Naive thymus-derived CD8-positive, alpha-beta T cell (primary cell): ENCODE measurements at places on chromosomes 2 and 18.
A peak's percentile ranks its signal among the peaks of the same experiment; 100 is the strongest.

- DNase-seq, result no peak
- no peak overlapping the region for H3K27ac ChIP-seq
- no peaks in the 10 kb centered on the region for H3K4me1 ChIP-seq
- no peak overlapping the region for H3K4me3 ChIP-seq
- no peaks in the 10 kb centered on the region for H3K36me3 ChIP-seq
These were observed 70.0 kb downstream of the FIGN start for GRCh38 chr2:163665817-163666216.

- H3K27ac ChIP-seq, result no peak overlapping the region
- no peaks in the 10 kb centered on the region for H3K4me1 ChIP-seq
- DNase-seq, result no peak
- no peaks in the 10 kb centered on the region for H3K27me3 ChIP-seq
- no peaks in the 10 kb centered on the region for H3K36me3 ChIP-seq
- H3K4me3 ChIP-seq, result no peak overlapping the region
These were observed 556.9 kb upstream of the SETBP1 start for GRCh38 chr18:44123743-44124142.

- H3K27ac ChIP-seq, result no peak overlapping the region
- no peaks in the 10 kb centered on the region for H3K36me3 ChIP-seq
- H3K27me3 ChIP-seq, result no peaks in the 10 kb centered on the region
- peaks cover 50% of the 10 kb centered on the region for H3K4me1 ChIP-seq
These were observed 10.9 kb downstream of the SH3RF3 start for GRCh38 chr2:109139865-109140396.

DNA sequence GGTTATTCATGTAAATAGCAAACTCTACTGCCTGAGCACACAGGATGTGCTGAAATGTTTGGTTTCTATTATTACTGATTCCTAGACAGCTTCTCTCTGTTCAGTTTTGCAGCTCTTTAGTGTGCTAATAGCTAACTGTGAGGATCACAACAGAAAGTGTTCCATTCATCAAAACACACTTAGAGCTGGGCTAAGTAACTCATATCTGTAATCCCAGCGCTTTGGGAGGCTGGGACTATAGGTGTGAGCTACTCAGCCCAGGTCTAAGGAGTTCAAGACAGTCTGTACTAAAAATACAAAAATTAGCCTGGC, 63.2 kb downstream of the MOGAT1 start:
- H3K4me3 ChIP-seq, result no peak overlapping the region
- H3K27me3 ChIP-seq, result peaks cover 13% of the 10 kb centered on the region
- no peak overlapping the region for H3K27ac ChIP-seq
- H3K4me1 ChIP-seq, result no peaks in the 10 kb centered on the region
- no peak for DNase-seq

DNA sequence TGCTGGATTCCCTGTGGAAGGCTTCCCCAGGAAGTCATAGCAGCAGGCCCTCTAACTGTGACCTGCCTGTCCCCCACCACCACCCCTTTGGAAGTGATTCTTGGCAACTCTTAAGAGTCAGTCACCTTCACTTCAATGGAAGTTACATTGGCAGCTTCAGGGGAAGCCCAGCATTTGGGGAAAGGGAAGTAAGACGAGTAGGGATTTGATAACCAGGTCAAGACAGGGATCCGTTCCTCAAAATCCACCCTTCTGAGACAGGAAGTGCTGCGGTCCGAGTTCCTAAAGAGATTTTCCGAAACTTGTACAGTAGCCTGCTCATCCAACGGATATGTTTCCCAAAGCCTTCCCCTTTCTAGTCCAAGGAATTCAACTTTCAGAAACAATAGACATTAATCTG, 54.2 kb downstream of the MRPL35 start:
- no peak overlapping the region for H3K27ac ChIP-seq
- no peaks in the 10 kb centered on the region for H3K36me3 ChIP-seq
- no peak for DNase-seq
- no peaks in the 10 kb centered on the region for H3K4me1 ChIP-seq

GRCh38 chr2:169160926-169161481, 91.6 kb downstream of the DHRS9 start:
- H3K4me3 ChIP-seq, result no peak overlapping the region
- peaks cover 6% of the 10 kb centered on the region for H3K27me3 ChIP-seq
- peaks cover under 1% of the 10 kb centered on the region for H3K36me3 ChIP-seq
- no peaks in the 10 kb centered on the region for H3K4me1 ChIP-seq
- no peak overlapping the region for H3K27ac ChIP-seq

GRCh38 chr2:113977660-113978523, 88.0 kb downstream of the ACTR3 start:
- peaks cover 6% of the 10 kb centered on the region for H3K4me1 ChIP-seq
- H3K27ac ChIP-seq, result peak overlapping the region; percentile 23
- no peak overlapping the region for H3K4me3 ChIP-seq
- peaks cover 3% of the 10 kb centered on the region for H3K36me3 ChIP-seq
- H3K27me3 ChIP-seq, result no peaks in the 10 kb centered on the region

DNA sequence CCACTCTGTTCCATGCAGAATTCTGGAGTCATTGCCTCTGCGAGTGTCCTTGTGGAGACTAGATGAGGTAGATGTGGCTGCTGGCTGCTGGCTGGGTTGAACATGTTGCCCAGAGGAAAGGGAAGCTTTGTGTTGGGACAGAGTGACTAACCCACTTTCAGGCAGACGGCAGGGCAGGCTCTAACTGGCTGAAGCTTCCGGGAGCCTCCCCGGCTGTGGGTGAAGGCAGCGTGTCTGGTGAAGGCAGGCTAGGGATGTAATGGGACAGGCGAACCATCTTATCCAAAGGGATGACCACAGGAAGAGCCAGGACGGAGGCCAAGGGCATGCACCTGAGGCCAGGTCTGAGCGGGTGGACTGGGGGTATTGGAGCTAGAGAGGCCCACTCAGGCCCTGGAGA, 16.0 kb downstream of the ASPRV1 start:
- H3K27ac ChIP-seq, result peak overlapping the region; percentile 69
- peak overlapping the region; percentile 7 for H3K4me3 ChIP-seq
- H3K36me3 ChIP-seq, result peaks cover 29% of the 10 kb centered on the region

GRCh38 chr2:108446703-108447102, 2.3 kb upstream of the GCC2 start:
- no peaks in the 10 kb centered on the region for H3K36me3 ChIP-seq
- DNase-seq, result no peak
- no peaks in the 10 kb centered on the region for H3K27me3 ChIP-seq
- no peak overlapping the region for H3K27ac ChIP-seq
- no peak overlapping the region for H3K4me3 ChIP-seq
- H3K4me1 ChIP-seq, result peaks cover 35% of the 10 kb centered on the region

GRCh38 chr18:48006415-48007175, 76.1 kb upstream of the SMAD2 start:
- no peak for DNase-seq
- peaks cover 17% of the 10 kb centered on the region for H3K27me3 ChIP-seq
- H3K4me3 ChIP-seq, result peak overlapping the region; percentile 56
- H3K36me3 ChIP-seq, result no peaks in the 10 kb centered on the region
- no peak overlapping the region for H3K27ac ChIP-seq

DNA sequence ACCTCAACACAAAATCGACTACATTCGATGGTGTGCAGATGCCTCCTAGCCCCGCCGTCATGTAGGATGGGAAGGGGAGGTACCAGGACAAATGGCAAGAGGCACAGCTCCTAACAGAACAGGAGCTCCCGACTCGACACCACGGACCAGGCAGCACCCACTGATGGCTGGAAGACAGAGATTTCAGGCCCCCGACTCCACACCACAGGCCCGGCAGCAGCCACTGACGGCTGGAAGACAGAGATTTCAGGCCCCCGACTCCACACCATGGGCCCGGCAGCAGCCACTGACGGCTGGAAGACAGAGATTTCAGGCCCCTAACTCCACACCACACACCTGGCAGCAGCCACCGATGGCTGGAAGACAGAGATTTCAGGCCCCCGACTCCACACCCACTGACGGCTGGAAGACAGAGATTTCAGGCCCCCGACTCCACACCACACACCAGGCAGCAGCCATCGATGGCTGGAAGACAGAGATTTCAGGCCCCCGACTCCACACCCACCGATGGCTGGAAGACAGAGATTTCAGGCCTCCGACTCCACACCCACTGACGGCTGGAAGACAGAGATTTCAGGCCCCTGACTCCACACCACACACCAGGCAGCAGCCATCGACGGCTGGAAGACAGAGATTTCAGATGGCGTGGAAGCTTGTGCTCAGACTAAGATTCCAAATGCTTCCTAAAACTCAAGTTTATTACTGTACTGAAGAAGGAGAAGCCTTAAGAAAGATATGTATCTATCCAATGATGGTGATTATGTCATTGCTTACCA, 135.5 kb downstream of the EIPR1 start:
- peaks cover 13% of the 10 kb centered on the region for H3K4me1 ChIP-seq
- no peak overlapping the region for H3K27ac ChIP-seq
- H3K27me3 ChIP-seq, result no peaks in the 10 kb centered on the region
- H3K36me3 ChIP-seq, result peaks cover 2% of the 10 kb centered on the region

GRCh38 chr18:50338122-50338521, 36.7 kb upstream of the SKA1 start:
- no peak overlapping the region for H3K27ac ChIP-seq
- no peaks in the 10 kb centered on the region for H3K36me3 ChIP-seq
- no peak overlapping the region for H3K4me3 ChIP-seq
- no peaks in the 10 kb centered on the region for H3K27me3 ChIP-seq

DNA sequence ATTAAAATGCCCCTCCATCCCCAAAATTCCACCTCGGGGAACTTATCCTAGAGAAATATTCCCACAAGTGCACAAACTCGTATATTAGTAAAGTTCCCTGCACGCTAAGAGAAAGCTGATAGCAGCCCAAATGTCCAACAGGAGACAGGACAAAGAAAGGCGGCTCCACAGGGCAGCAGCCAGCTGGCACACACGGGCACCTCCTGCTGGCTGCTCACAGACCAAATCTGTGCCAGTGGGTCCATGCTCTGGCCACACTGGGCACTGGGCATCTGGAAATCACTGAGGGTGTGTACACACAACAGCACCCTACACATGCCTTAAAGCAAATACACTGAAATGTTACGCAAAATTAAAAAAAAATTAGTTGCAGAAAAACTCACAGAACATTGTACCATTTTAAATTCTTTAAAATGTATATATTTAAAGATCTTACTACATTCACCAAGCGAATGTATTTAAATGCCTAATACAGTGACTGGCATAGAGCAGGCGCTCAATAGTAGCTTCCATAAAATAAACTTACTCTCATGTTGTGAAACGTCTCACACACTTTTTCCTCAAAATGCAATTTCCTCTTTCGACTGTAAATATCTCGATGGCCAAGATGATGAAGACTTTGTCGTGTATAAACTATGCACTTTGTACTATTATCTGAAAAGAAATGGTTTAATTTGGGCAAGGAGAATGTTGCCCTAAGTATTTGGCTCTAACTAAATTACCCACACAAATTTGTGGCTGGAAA, 19.4 kb downstream of the ZNF516 start:
- no peak overlapping the region for H3K4me3 ChIP-seq
- H3K27me3 ChIP-seq, result no peaks in the 10 kb centered on the region
- no peak for DNase-seq
- peaks cover 57% of the 10 kb centered on the region for H3K4me1 ChIP-seq

GRCh38 chr2:165959371-165959770, 5.8 kb upstream of the TTC21B start:
- H3K27ac ChIP-seq, result no peak overlapping the region
- no peaks in the 10 kb centered on the region for H3K36me3 ChIP-seq
- DNase-seq, result no peak
- H3K27me3 ChIP-seq, result no peaks in the 10 kb centered on the region

- H3K4me3 ChIP-seq, result no peak overlapping the region
- H3K27me3 ChIP-seq, result no peaks in the 10 kb centered on the region
- H3K4me1 ChIP-seq, result peaks cover 16% of the 10 kb centered on the region
- no peak for DNase-seq
These were observed 4.5 kb upstream of the STON1 start for GRCh38 chr2:48525269-48525943.

DNA sequence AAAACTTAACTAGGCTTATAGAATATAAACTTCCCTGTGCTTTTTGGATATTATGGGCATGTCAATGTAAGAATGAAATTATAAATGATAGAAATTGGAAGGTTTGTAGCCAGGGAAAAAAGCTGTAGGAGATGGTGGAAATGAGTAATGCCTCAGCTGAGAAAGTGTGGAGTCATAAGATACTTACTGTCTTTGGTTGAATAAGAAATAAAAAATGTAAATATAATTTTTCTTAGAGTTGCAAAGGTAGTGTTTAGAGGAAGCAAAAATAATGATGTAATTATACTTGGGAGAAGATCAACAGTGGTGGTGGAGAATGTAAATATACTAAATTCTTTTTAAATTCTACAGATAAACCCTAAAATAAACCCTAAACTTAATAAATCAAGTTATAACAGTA, 26.2 kb upstream of the RND3 start:
- H3K4me3 ChIP-seq, result no peak overlapping the region
- no peaks in the 10 kb centered on the region for H3K4me1 ChIP-seq
- H3K27me3 ChIP-seq, result no peaks in the 10 kb centered on the region
- no peak for DNase-seq

GRCh38 chr2:85674417-85674816, 6.4 kb upstream of the SFTPB start:
- DNase-seq, result no peak
- no peaks in the 10 kb centered on the region for H3K27me3 ChIP-seq
- H3K36me3 ChIP-seq, result no peaks in the 10 kb centered on the region
- no peak overlapping the region for H3K27ac ChIP-seq
- peaks cover 6% of the 10 kb centered on the region for H3K4me1 ChIP-seq

DNA sequence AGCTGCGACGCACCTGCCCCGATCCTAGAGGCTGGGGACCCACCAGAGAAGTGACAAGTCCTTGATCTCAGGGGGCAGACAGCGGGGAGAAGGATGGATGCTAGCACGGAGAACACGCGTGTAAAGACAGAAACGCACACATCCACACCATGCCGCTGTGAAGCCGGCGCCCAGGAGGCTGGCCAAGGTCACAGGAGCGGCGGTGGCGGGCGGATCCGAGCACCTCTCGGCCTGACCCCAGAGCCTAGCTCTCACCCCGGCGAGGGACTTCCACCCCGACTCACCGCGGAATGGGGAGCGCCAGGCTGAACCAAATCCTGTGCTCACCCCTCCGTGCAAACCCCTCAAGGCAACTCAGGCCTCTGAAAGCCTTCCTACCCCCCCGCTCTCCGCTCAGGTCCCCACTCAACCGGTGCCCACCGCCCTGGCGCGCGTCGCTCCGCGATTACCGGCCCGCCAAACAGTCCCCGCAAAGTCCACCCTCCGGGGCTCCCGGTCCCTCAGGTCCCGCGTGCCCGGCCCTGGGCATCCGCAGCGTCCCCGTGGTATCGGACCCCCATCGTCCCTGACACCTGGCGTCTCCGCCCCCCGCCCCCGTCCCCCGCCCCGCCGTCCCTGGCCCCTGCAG, 460 bp upstream of the LRRFIP1 start:
- no peak for DNase-seq
- peaks cover 4% of the 10 kb centered on the region for H3K27me3 ChIP-seq
- H3K36me3 ChIP-seq, result peaks cover 3% of the 10 kb centered on the region

- no peak for DNase-seq
- H3K4me1 ChIP-seq, result no peaks in the 10 kb centered on the region
- H3K4me3 ChIP-seq, result no peak overlapping the region
- H3K36me3 ChIP-seq, result no peaks in the 10 kb centered on the region
- no peak overlapping the region for H3K27ac ChIP-seq
These were observed 552.3 kb downstream of the KCNJ3 start for GRCh38 chr2:155250800-155251199.

GRCh38 chr2:120783371-120783791, 47.7 kb downstream of the GLI2 start:
- peaks cover 8% of the 10 kb centered on the region for H3K4me1 ChIP-seq
- peaks cover 3% of the 10 kb centered on the region for H3K27me3 ChIP-seq
- DNase-seq, result no peak
- H3K4me3 ChIP-seq, result no peak overlapping the region
- no peaks in the 10 kb centered on the region for H3K36me3 ChIP-seq

GRCh38 chr2:131126436-131126835, 21.3 kb downstream of the PLEKHB2 start:
- peaks cover 23% of the 10 kb centered on the region for H3K36me3 ChIP-seq
- no peak overlapping the region for H3K4me3 ChIP-seq
- peaks cover 7% of the 10 kb centered on the region for H3K4me1 ChIP-seq
- no peak overlapping the region for H3K27ac ChIP-seq
- no peaks in the 10 kb centered on the region for H3K27me3 ChIP-seq
- no peak for DNase-seq
